ENCODE measurements at places on chromosomes 2 and 18.

- DNase-seq = peak; percentile 69
Measured at GRCh38 chr2:202178346-202178958, 59.9 kb downstream of the SUMO1 start.

GRCh38 chr18:11880586-11881304 lies 27.4 kb downstream of the MPPE1 start:
- DNase-seq = no peak

- peak; percentile 62 for DNase-seq
Measured at GRCh38 chr18:48023334-48024008, 93.0 kb upstream of the SMAD2 start.

DNA sequence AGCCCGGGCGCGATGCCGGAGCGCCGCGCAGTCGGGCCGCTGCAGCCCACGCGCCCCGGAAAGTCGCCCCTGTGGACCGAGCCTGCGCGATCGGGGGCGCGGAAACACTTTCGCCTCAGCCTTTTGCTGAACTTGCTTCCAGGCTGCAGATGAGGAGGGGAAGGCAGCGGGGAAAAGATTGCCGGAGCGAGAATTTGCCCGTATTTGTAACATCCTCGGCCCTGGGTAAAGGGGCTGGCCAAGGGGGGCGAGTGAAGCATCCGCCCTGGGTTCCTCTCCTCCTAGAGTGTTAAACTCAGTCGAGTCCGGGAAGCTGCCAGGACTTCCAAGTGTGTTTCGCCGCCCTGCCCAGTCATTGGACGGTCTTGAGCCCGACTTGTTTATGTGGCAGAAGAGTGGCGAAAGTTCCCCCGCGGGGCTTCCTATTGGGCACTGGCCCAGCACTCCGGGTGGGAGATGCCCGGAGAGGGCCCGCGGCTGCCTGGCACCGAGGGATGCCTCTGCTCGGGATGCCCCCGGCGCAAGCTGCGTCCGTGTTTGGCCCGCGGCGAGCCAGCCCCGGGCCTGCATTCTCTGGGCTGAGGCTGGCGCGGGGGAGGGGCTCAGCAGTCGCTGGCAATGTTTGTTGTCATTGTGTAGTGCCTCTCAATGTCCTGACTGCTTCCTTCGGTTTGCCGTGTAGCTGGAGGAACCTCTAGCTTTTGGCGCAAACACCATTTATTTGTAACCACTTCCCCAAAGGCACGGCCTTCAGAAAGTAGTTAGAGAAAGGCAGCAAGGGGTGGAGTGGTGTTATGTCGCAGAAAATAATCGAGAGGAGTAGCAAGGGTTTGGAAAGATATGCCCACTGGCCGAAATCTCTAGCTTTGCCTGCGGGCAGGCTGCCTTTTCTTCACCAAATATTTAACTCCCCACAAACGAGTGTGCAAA lies 1.1 kb downstream of the CYBRD1 start:
- DNase-seq = peak; percentile 67

GRCh38 chr2:239008004-239008403 lies 160.1 kb downstream of the TWIST2 start:
- DNase-seq = no peak
